HepG2 (cell line): ENCODE measurements at places on chromosomes 7 and 10. TPM values are rescaled to one million over a fixed set of nuclear protein-coding genes. Genes with fewer than 3 reads are reported as not detected.

Gene FAM131B
- total RNA-seq: 0.07 TPM in 1 of 2 replicates, not detected in the other

- H3K27ac ChIP-seq: no peak overlapping the region
- no peaks in the 10 kb centered on the region for H3K27me3 ChIP-seq
- H3K4me1 ChIP-seq: peaks cover 8% of the 10 kb centered on the region
- no peak for DNase-seq
- H3K36me3 ChIP-seq: no peaks in the 10 kb centered on the region
- no peak overlapping the region for H3K4me3 ChIP-seq
Measured at GRCh38 chr7:134710854-134711624, 64.4 kb downstream of the BPGM start.

DNA sequence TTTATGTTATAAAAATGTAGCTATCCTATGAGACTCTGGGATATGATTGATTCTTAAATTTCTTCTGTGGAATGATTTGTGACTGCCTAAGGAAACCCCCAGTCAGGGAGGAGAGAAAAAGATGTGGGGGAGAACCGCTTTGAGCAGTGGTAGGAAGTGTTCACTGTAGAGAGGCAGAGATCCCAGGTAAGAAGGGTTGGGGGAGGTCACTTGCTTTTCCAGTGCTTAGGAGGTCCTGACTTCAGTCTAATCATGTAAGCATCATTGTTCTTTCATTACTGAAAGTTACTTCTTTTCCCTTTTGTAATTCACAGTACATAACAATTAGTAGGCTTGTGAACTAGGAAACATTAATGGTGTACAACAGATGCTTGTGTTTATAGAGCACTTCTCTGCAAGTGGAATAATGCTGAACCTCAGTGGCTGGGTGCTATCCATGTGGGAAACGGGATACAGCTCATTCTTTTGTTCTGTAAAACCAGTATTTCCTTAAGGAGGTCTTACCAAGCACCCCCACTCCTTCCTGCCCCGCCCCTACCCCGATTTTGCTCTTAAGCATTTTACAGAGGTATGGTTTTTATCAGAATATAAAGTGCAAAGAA is 165.4 kb downstream of the ST7 start:
- no peaks in the 10 kb centered on the region for H3K27me3 ChIP-seq
- H3K4me3 ChIP-seq: no peak overlapping the region
- DNase-seq: no peak
- no peak overlapping the region for H3K27ac ChIP-seq

Gene TMEM130
- not detected in 2 replicates for total RNA-seq

GRCh38 chr10:78916227-78916626 is 152.5 kb upstream of the ZMIZ1 start:
- peaks cover 45% of the 10 kb centered on the region for H3K27me3 ChIP-seq
- no peaks in the 10 kb centered on the region for H3K36me3 ChIP-seq
- H3K4me1 ChIP-seq: peaks cover 37% of the 10 kb centered on the region
- no peak overlapping the region for H3K4me3 ChIP-seq
- DNase-seq: no peak

DNA sequence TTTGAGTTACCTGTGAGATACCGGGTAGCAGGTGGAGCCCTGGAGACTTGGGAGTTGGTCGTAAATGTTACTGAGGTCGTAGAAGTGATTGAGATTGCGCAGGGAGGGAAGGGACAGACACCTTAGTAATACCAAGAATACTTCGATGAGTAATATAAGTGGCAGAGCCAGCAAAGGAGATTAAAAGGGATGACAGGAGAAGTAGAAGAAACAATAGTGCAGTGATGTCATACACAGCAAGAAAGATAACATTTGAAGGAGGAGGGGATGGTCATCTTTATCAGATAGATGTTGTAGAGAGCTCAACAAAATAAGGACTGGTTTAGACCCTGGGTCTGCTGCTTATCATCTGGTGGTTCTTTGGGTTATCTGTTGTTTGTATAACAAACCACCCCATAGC is 5.0 kb downstream of the BCCIP start:
- peaks cover 27% of the 10 kb centered on the region for H3K4me1 ChIP-seq
- DNase-seq: no peak
- no peaks in the 10 kb centered on the region; the same call in 2 of the 3 replicates for H3K27me3 ChIP-seq
- peaks cover 59% of the 10 kb centered on the region for H3K36me3 ChIP-seq
- no peak overlapping the region for H3K4me3 ChIP-seq

DNA sequence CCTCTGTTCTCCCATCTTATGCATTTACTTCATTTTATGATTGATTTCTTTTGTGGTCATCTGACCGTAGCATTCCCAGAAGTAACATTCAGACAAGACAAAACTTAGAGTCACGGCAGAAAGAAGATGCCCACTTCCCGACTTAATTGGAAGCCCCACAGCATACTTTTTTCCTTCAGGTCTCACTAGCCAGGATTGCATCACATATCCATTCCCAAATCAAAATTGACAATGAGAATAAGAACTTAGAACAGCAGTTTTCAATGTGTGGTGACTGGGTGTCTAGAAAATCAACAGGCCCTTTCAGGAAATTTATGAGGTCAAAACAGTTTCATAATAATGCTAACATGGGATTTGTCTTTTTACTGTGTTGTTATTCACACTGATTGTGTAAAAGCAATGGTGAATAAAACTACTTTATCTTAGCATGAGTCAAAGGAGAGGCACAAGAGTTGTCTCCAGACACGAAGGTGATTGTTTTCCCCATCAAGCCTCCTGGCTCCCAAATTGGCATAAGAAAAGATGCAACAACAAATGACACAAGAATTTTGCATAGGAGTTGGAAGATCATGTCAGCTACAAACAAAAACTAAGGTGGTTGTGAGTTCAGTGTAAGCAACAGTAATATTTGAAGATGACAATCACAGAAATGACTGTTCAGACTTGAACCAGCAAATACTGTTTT is 493.9 kb downstream of the HTR7 start:
- H3K4me1 ChIP-seq: no peaks in the 10 kb centered on the region
- no peak overlapping the region for H3K4me3 ChIP-seq
- no peak overlapping the region for H3K27ac ChIP-seq
- H3K36me3 ChIP-seq: no peaks in the 10 kb centered on the region
- no peak for DNase-seq

DNA sequence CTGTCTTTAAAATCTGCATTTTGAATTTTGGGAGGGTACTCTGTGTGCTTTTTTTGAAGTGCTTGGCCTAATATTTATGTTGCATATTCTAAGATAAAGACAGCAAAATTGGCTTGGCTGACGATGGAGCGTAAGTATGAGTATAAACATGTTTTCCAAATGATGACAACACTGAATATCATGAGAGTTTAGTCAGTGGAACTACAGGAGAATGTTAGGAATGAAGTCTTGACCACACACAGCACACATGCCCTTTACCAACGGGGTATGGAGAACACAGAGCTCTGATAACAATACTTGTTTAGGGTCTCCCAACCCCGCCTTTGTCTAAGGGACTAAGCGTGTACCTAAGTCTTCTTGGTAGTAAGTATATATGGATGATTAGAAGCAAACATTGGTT is 253.9 kb upstream of the FZD8 start:
- H3K27me3 ChIP-seq: peaks cover 4% of the 10 kb centered on the region; the same call in 1 of the 3 replicates
- no peak for DNase-seq
- no peaks in the 10 kb centered on the region for H3K4me1 ChIP-seq

Gene GRM8
- total RNA-seq: not detected in 2 replicates

DNA sequence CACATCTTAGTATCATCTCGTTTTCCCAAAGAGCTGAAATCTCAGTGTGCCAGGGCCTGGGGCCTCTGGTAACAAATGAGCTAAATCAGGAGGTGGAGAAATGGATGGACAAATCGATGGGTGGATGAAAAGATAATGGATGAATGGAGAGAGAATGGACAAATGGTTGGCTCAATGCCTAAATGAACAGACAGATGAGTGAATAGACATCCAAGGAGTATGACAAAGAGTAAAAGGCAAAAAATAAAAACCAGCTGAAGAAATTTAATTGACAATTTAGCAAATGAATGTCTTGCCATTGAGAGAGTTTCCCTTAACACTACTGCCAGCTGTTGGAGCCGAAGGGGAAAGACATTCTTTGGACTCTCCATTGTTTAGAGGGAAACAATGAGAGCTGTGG is 8.0 kb downstream of the SYCE1 start:
- H3K4me3 ChIP-seq: no peak overlapping the region
- DNase-seq: no peak
- no peaks in the 10 kb centered on the region for H3K36me3 ChIP-seq
- peaks cover 40% of the 10 kb centered on the region for H3K27me3 ChIP-seq

DNA sequence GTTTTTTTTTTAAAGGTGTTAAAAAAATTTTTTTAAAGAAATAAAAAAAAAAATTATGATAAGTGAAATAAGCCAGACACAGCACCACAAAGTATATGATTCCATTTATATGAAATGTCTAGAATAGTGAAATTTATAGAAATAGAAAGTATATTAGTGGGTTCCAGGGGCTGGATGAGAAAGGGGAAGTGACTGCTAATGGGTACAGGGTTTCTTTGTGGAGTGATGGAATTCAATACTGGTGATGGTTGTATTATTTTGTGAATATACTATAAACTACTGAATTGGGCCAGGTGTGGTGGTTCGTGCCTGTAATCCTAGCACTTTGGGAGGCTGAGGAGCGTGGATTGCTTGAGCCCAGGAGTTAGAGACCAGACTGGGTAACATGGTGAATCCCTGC is 82.2 kb downstream of the KBTBD2 start:
- no peak overlapping the region for H3K27ac ChIP-seq
- H3K4me1 ChIP-seq: no peaks in the 10 kb centered on the region
- H3K4me3 ChIP-seq: no peak overlapping the region
- no peaks in the 10 kb centered on the region for H3K36me3 ChIP-seq
- DNase-seq: no peak
- H3K27me3 ChIP-seq: no peaks in the 10 kb centered on the region

DNA sequence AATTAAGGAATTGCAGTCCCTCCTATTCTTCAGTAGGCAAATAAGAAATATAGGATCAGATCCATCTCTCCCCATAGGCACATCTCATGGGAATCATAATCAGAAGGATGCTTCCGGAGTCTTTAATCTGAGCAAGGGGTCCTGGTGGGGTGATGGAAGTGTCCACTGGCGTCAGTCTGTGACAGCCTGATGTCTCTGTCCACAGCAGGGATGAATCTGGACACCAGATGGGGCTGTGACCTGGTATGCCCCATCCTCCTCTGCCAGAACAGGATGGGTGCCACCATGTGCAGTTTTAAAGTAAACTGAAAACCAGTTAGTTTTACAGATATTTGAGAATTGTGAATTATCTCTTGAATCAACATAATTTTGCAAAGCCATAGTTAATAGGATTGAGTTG is 148.7 kb downstream of the C1GALT1 start:
- H3K4me1 ChIP-seq: no peaks in the 10 kb centered on the region
- DNase-seq: no peak

Gene RASSF4
- total RNA-seq: 49.9 and 51.7 TPM in 2 replicates

Gene INMT
- not detected in 2 replicates for total RNA-seq
